ENCODE measurements at places on chromosomes 5 and 9.

DNA sequence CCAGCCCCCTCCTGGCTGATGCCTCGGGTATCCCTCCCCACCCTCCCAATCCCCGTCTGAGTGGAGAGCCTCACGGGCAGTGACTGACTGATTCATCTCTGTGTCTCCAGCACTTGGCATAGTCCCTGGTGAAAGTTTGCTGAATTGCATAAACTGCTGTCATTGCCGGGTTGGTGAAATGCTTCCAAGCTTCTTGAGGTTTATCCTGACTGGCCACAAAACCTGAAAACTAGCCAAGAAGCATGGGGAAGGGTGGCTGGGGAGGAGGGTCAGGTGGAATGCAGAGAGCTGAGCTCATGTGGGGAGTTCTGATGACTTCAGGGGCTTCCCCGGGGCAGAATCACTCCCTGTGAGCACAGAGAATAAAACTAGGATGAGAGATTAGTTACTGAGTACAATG, 56.9 kb upstream of the GGTA1 start:
- peak; percentile 91 for DNase-seq

DNA sequence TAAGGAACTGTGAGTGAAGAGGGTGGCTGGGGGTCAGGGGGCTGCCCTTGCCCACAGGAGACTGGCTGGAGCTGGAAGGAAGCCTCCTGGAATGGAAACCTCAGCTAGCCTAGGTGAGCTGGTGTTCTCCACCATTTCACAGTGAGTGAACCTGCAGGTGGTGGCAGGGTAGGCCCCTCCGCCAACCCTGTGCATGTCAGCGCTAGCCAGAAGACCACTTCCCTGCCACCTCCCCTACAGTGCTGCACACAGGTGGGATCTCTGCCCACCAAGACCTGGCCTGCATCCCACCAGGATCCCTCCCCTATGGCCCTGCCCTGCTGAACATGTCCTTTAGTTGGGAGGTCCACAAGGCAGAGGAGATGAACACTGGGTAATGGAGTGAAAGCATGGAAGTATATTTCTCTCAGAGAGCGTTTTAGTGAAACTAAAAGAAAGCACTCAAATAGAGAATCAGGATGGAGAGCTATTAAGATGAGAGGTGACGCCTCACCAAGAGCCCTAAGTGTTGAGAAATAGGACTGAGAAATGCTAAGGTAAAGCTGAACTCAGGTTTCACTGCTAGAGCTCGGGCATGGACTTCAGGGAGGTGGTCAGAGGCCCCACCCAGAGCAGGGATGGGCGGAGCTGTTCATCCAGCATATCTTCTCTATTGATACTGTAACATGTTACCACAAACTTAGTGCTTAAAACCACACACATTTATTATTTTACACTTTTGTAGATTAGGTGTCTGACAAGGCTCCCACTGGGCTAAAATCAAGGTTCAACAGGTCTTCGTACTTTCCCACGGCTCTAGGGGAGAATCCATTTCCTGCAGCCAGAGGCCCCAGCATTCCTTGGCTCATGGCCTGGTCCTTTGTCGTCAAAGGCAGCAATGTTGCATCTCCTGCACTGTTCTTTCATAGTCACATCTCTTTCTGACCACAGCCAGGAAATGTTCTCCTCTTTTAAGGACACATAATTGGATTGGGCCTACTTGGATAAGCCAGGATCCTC, 83.2 kb downstream of the DIRAS2 start:
- no peak for DNase-seq

- DNase-seq = no peak
Measured at GRCh38 chr9:125789196-125789595, 42.0 kb downstream of the PBX3 start.

DNA sequence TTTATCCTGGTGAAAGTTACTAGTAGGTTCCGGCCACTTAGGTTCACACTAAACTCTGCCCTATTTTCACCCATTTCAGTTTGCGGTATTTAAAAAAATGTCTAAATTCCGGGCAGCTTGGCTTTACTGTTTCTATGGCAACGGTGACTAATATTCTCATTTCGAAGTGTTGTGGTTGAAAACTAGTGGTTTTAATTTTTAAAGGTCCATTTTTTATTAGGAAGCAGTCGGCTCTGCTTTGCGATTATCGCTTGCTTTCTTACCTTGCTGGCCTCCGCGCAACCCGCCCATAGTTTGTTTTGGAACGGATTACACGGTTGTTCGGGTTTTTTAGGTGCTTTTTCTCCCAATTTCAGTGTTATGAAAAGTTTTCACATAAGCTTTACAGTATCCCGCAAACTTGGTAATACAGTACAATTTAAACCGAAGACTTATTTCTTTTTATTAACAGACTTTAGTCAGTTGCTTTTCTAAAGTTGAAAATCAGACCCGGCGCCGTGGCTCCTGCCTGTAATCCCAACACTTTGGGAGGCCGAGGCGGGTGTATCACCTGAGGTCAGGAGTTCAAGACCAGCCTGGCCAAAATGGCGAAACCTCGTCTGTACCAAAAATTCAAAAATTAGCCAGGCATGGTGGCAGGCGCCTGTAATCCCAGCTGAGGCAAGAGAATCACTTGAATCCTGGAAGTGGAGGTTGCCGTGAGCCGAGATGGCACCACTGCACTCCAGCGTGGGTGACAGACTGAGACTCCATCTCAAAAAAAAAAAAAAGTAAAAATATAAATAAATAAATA, 1.6 kb downstream of the KDM4C start:
- DNase-seq = peak; percentile 88

DNA sequence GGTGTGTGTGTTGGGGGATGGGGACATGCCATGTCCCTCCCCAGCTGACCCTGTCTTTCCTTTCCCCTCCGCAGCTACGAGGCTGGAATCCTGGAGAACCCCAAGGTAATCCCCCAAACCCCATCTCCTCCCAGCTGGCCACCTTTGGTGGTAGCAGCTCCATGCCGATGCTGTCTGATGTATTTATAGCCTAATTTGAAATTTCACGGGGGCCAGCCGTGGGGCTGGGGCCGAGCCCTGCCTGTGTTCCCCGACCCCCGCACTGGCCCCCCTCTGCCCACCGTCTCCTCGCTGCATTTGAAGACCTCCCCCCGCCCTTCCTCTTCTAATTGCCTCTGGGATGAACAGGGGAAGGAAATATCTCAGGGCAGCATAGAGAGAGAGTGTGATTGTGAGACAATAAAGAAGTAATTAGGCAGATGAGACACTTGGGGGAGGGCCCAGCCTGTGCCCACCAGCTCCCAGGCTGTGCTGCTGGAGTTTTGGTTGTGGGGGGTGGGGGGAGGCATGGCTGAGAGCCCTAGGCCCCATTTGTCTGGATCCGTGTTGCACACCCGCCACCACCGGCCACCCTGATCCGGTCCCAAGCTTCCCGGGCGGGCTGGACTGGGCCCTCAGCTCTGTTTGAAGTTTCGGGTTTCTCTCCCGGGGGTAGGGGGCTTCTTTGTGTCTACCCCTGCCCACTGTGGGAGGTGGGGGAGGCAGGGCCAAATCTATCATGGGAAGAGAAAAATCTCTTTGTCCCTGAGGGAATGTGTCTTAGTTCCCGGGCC, 26.8 kb downstream of the ASS1 start:
- no peak for DNase-seq

GRCh38 chr9:77944556-77945243, 86.9 kb downstream of the GNAQ start:
- DNase-seq = no peak

DNA sequence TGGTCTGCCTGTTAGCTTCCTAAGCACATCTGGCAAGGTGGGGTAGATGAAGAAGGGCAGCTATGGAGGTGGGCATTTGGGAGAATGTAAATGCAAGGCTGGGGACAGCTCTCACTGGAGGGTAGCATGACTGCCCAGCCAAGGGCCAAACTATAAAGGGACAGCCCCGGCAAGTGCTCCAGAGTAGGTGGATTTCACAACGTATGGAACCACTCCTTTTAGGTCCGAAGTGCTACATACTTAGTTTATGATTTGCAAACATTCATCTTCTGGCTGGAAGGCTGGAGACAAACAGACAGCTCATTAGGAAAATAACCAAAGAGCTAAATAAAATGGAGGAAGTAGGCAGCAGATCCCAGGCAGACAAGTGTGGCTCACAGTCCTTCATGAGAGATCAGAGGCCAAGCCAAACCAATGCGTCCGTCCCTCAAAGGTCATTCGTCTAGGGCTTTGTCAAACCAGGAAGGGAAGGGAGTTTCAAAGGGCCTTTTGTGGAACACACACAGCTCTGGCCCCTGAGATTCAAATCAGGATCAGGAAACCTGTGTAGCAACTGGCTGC, 42.5 kb upstream of the GLRX start:
- DNase-seq = no peak
